Stimulated activated CD4-positive, alpha-beta T cell treated with anti-CD3 and anti-CD28 coated beads, Interleukin-12 subunit alpha, Interleukin-12 subunit beta, amount 100 ng/mL, for 24 hours (primary cell): ENCODE measurements at places on chromosomes 3 and 15.

- DNase-seq, result no peak
These were observed 294.0 kb upstream of the ATP10A start for GRCh38 chr15:26157081-26157480.

DNA sequence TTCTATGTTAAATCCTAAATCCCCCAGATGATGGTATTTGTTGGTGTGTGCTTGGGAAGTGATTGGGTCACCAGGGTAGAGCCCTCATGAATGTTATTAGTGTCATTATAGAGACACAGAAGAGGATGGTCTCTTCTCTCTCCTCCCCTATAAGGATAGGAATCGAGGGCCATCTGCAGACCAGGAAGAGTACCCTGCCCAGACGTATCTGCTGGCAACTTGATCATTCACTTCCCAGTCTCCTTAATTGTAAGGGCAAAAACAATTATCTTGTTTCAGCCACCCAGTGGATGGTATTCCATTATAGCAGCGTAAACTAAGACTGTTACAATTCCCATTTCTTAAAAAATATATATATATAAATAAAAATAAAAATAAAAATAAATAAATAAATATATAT is 892.2 kb downstream of the SI start:
- DNase-seq, result no peak

- no peak for DNase-seq
These were observed 263.2 kb downstream of the CNTN3 start for GRCh38 chr3:74351213-74351612.

DNA sequence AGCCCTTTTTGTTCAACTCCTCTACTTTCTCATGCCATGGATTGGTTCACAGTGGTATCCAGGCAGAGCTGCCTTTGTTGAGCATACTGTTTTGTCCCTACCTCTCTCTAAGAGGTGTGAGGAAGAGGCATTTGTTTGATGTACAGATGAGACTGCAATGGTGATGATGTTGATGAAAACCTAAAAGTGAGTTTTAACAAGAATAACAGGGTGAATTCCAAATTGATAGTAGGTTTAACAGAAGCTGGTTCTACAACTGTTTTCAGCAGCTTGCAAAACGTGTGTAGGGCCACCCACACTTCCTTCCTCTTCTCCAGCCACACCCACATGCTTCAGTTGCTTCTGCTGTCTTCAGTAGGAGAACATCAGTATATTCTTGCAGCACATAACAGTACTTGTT is 10.2 kb downstream of the SNRK start:
- DNase-seq, result peak; percentile 17

DNA sequence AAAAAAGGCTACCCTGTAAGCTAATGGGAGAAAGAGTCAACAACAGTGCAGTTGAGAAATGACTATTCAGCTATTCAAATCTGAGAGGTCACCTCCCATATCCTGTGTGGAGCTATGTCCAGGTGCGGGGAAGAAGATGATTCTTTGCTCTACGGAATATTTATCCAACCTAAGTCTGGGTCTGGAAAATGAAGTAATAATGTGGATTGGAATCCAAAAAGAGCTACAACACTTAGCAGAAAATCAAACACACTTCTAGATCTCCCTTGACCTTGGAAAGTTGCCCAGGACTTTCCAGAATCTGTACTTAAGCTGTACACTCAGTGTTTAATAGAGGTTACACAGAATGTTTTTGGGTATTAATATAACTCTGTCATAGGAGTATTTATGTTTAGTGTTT is 251.9 kb downstream of the NAALADL2 start:
- no peak for DNase-seq

DNA sequence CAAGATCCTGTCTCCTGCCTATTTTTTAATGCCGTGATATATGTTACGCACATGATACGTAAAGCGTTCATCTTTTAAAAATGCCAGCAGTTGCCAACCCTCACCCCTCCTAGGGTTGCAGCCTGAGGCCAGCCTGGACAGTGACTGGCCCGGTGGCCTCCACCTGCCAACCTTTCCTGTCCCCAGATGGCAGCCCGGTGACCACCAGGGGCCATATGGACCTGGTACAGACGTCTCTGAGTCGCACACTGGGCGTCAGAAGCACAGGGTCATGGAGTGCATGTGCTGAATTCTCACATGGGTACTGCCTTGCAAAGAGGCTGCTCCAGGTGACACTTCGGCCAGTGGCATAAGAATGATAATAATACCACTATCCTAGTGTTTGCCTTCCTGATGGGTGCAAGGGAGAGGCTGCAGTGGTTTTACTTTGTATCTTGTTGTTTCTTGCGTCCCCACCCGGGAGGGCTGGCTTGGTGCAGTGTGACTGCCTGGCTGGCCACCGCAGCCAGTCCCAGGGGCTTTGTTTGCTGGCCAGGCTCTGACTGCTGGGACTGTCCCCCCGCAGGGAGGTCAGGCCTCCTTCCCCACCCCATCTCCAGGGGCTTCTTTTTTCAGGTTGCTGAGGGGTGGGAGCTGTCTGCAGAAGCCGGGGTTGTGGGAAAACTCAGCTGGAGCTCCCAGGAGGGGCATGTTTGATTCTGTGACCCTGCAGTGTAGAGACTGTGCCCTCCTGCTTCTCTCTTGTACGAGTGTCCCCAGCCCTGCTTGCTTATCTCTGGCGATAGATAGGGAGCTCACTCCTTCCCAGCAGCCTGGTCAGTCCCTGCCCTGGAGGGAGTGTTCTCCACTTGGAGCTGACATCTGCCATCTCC is 16.9 kb downstream of the FBLN2 start:
- DNase-seq, result no peak

DNA sequence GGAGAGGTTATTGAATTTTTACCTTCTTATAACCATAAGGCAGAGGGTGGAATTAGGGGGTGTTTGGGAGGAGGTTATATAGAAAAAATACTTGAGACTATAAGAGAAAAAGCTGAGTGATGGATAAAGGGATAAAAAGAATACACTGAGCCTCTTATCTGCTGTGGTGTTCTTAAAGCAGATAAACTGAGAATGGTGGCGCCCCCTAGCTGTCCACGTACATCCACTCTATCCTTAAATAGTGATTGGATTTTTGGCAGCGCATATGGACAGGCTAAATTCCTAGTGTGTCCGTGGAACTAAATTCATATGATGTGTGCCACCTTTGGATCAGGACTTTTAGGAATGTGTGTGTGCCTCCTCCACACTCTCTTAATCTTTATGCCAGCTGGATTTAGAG is 121.1 kb downstream of the OXSM start:
- peak; percentile 1 for DNase-seq

DNA sequence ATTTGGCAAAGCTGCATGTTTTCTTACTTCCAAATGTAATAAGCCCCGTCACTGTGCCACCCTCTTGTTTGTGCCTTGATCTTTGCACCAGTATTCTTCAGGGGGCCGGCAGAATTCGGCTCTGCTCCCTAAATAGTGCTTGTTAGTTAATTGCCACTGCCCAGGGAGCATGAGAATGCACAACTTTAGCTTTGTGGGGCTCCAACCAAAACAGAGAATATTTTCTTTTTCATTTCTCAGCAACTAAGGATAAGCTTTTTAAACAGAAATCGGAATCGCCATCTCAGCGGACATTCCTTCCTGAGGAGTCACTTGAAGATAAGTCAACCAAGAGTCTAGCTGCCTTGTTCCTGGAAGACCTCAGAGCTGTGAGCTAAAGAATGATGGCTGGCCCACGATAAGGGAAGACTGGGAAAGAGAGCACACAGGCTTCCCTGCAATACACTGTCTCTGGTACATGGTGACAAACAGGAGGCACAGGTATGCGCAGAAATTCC is 106.0 kb downstream of the LRIG1 start:
- no peak for DNase-seq

DNA sequence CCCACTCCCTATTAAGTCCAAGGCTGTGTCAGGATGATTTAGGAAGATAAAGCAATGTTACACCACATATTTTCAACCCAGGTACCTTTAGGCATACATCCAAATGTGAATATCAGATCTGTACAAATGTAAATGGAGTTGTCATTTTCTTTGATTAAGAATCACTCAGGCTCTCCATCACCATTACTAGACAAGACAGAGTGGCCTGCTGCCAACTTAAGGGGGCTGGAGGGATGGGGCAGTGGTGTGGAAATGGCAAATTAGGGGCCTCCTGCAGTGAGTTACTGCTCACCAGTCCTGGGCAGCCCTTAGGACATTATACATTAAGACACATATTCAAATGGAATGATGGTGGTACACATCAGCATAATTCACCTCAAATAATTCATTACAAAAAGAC is 211.0 kb downstream of the TNIK start:
- no peak for DNase-seq

DNA sequence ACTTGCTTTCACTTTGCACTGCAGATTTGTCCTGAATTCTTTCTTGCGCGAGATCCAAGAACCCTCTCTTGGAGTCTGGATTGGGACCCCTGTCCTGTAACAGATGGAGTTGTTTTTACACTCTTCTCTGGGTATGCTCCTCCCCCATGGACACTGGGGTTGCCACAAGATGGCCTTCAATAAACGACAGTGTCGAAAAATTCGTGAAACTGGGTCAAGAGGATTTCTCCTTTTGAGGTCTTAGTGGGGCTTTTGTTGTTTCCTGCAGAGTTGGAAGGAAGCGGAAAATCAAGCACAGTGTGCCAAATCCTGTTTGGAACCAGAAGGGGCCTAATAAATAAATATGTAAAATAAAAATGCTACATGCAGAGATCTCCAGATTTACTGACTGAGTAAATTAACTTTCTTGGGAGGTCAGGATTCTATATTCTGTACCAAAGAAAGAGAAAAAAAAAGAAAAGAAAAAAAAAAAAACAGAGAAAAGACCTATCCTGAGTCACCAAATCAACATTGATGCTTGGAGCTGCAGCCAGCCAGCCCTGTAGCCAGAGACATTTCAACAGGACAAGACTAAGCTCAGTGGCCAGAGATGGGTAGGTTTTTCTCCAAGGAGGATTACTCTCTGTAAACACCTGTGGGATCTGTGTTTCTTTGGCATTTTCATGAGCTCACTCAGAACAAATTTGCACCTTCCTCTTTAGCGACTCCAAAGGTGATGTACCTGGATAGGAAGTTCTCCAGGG is 24.8 kb downstream of the CCDC80 start:
- DNase-seq, result no peak

GRCh38 chr15:81301815-81302399 is 22.0 kb downstream of the STARD5 start:
- DNase-seq, result peak; percentile 42

- no peak for DNase-seq
These were observed 41.3 kb downstream of the NEK11 start for GRCh38 chr3:131067983-131068382.

- DNase-seq, result no peak
These were observed 113.5 kb downstream of the TNIK start for GRCh38 chr3:171346582-171347300.

DNA sequence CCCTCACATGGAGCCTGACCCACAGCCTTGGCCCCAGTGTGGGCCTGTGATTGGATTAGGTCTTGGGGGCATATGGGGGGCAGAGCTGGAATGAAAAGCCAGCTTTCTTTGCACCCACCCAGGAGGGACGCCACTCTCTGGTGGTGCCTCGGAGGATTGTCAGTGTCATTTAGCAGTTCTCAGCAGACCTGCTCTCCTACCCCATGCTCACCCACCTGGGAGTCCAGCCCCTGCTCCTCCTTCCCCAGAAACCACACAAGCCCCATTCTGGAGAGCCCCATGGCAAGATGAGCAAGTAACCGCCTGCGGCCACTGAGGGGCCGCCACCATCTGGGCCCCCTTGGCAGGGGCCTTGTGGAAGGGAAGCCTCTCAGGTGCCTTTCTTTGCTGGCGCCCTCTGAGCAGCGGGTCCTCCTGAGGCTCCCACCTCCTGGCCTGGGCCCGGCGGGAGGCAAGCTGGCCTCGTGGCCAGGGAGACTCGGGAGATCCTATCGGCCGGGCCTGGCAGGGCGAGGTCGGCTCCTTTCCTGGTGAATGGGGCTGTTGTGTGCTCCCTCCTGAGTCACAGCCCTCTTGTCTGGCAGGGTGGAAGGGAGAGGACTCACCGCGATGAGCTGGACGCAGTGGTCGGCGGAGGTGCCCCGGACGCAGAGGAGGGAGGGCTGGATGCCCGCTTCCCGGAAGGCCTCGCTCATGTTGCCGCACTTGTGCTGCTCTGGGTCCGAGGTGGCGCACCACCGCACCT is 2.3 kb downstream of the MELTF start:
- no peak for DNase-seq

GRCh38 chr3:177150218-177150916 is 46.9 kb downstream of the TBL1XR1 start:
- no peak for DNase-seq

- DNase-seq, result no peak
These were observed 75.9 kb downstream of the UACA start for GRCh38 chr15:70687482-70687881.

DNA sequence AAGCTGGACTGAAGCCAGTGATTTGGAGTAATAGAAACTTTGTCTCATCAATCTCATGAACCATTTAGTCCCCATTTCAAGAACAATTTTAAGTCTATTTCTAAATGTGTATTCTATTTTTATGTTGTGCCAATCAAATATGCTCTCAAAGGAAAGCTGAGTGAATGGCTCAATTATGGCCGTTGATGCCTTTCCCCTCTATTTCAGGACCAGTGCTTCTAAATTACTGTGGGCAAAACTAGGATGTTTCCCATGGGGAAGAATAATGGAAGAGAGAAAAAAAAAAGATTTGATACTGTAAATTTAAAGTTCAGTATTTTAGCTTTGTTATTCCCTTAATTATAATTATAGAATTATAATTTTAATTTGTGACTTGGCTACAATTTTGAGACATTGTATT is 110.1 kb downstream of the CADM2 start:
- no peak for DNase-seq

- no peak for DNase-seq
These were observed 29.3 kb downstream of the EPHA6 start for GRCh38 chr3:96843505-96844203.

GRCh38 chr3:107142786-107143575 is 234.3 kb upstream of the CCDC54 start:
- no peak for DNase-seq

DNA sequence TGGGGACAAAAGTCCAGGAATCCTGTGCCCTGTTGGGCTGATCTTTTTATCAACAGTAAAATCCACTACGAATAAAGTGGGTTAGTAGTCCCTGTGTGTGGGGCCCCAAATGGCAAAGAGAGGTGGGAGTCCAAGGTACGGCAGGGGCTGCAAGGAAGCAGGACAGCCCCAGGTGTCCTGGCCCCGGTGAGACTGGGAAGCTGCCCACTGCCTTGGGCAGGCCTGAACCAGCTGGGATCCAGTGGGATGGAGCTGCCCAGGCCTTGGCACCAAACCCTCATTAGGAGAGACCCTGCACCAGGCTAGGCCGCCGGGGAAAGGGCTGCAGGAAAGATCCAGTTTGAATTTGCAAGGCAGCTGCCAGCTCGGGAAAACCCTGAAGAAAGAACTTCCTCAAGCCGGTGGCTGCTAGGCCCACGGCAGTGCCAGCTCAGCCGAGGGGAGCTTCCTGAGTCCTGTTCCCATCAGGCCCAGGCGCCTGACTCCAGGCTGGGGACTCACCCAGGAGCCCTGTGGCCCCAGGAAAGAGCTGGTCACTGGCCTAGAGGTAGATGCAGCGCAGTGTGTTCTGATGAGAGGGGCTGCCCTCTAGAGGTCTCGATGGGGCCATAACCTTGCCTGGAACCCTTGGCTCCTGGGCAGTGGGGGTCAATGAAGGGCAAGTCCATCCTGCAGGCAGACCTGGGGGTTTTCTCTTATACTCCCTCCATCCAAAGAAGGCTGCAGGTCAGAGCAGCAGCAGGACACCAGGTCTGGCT is 14.4 kb upstream of the GNAI2 start:
- DNase-seq, result no peak

GRCh38 chr3:15527031-15527459 is 5.5 kb upstream of the COLQ start:
- DNase-seq, result no peak
